ENCODE measurements at places on chromosomes 12 and 14. TPM values are rescaled to one million over a fixed set of nuclear protein-coding genes. Genes with fewer than 3 reads are reported as not detected.

GRCh38 chr14:103818870-103819269, 28.5 kb downstream of the PPP1R13B start:
- no peaks in the 10 kb centered on the region for H3K27me3 ChIP-seq
- H3K27ac ChIP-seq: no peak overlapping the region
- DNase-seq: no peak
- no peaks in the 10 kb centered on the region for H3K4me1 ChIP-seq

GRCh38 chr12:64560396-64561301, 49.6 kb upstream of the RASSF3 start:
- peaks cover 15% of the 10 kb centered on the region for H3K4me1 ChIP-seq
- no peak overlapping the region for H3K4me3 ChIP-seq
- H3K27ac ChIP-seq: no peak overlapping the region
- H3K27me3 ChIP-seq: peaks cover 10% of the 10 kb centered on the region
- DNase-seq: peak; percentile 95
- H3K36me3 ChIP-seq: no peaks in the 10 kb centered on the region

DTX1 gene
- 5.5 TPM for total RNA-seq

NELL2 gene
- 0.53 TPM for total RNA-seq

BCAT1 gene
- 476 TPM for total RNA-seq

GRCh38 chr12:28110329-28110728, 79.9 kb upstream of the CCDC91 start:
- no peak overlapping the region for H3K27ac ChIP-seq
- peaks cover 2% of the 10 kb centered on the region for H3K4me1 ChIP-seq
- no peaks in the 10 kb centered on the region for H3K36me3 ChIP-seq
- H3K27me3 ChIP-seq: no peaks in the 10 kb centered on the region
- H3K4me3 ChIP-seq: no peak overlapping the region
- DNase-seq: no peak

LRIG3 gene
- total RNA-seq: 96.0 TPM

SLCO1A2 gene
- 0.05 TPM for total RNA-seq

DNA sequence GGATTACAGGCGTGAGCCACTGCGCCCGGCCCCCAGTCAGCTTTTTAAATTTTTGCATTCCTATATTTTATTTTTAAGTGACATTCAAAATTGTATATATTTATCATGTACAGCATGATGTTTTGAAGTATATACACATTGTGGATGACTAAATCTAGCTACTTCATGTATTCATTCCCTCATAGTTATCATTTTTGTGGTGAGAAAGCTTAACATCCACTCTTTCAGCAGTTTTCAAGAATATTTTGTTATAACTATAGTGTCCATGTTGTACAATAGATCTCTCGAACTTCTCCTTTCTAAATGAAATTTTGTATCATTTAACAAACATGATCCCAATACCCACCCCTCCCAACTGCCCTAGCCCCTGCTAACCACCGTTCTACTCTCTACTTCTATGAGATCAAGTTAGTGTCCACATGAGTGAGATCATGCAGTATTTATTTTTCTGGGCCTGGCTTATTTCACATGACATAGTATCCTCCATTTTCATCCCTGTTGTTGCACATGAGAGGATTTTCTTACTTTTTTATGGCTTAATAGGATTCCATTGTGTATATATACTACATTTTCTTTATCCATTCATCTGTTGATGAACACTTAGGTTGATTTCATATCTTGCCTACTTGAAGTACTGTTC, 8.8 kb upstream of the HEBP1 start:
- DNase-seq: peak; percentile 16
- H3K36me3 ChIP-seq: no peaks in the 10 kb centered on the region
- H3K27me3 ChIP-seq: no peaks in the 10 kb centered on the region
- H3K4me1 ChIP-seq: no peaks in the 10 kb centered on the region
- H3K27ac ChIP-seq: no peak overlapping the region

DNA sequence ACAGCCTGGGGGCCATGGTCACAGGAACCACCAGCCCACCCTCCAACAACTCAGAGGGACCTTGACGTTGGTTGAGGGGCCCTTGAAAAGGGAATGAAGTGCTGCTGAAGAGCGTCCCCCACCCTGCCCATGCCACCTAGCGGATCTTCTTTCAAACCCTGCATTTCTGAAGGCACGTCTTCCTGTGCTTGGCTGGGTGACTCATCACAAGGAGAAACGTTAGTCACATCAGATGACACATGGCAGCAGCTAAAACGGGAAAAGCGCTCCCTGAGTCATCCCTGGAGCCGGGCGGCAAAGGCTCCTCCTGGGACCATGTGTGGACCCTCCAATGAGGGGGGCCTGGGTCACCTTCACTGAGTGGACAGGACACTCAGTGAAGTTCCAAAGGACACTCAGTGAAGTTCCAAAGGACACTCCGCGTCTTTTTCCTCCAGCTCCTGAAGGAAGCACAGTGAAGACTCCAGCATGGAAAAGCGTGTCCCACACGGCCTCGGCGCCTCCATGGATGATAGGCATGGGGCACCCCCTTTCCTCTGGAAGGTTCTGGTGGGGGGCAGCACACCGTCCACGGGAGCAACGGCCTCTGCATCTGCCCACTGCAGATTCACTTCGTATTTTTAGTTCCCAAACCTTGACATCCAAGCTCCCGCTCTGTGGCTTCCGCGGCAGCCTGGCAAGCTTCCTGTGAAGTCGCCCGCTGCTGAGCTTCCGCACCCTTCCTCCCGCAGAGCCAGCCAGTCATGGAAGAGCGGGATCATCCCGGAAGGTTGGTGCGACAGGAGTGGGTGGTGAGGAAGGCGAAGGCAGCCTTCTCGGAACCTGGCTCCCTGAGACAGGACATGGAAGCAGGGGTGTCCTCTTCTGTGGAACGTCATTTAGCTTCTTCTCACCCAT, 383.4 kb downstream of the VRK1 start:
- DNase-seq: peak; percentile 76
- H3K4me3 ChIP-seq: no peak overlapping the region
- H3K27me3 ChIP-seq: no peaks in the 10 kb centered on the region
- no peak overlapping the region for H3K27ac ChIP-seq

DNA sequence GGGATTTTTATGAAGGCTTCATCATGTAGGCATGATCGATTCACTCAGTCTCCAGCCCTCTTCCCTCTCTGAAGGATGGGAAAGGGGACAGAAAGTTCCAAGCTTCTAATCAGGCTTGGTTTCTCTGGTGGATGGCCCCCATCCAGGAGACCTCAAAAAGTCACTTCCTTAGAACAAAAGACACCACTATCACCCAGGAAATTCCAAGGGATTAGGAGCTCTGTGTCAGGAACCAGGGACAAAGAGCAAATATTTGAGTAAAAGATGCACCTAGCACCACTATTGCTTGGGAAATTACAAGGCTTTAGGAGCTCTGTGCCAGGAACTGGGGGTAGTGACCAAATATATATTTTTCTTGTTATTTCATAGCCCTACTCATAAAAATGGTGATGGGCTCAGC, 33.6 kb upstream of the TMX1 start:
- no peak overlapping the region for H3K27ac ChIP-seq
- no peaks in the 10 kb centered on the region for H3K36me3 ChIP-seq
- no peak overlapping the region for H3K4me3 ChIP-seq
- DNase-seq: no peak

TROAP gene
- total RNA-seq: 2.7 TPM

DNA sequence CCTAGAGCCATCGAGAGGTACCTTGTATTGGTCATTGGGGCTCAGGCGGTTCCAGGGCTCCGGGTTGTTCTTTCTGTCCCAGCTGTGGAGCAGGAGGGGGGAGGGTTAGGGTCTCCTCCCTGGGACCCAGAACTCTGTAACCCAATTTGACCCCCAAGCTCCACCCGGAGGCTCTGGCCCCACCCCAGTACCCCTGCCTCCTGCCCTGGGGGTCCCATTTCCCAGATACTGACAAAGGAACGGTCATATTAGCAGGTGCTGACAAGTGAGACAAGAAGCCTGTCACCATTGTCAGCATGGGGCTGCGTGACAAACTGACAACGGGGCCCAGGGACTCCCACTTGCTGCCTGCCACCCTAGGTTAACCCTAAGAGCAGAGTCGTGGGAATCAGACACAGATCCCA, 6.2 kb downstream of the SHMT2 start:
- H3K4me1 ChIP-seq: peaks cover 33% of the 10 kb centered on the region
- DNase-seq: no peak
- H3K4me3 ChIP-seq: no peak overlapping the region
- H3K27ac ChIP-seq: no peak overlapping the region

PDE3A gene
- 1.7 TPM for total RNA-seq

DNA sequence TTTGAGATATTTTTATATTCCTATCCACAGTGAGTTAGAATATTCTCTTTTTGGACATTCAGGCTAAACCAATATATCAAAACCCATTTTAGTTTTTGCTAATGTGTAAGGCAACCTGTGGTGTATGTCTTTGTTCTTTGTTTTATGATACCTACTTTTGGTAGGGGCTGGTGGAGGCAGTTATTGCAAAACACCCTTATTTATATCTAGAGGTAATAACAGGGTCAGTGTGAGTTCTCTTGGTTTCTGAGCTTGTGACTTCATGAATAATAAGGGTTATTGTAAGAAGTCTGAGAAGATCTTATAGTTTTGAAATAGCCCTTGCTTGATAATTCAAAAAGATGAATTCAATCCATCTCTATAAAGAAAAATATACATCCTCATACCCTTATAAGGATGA, 235.1 kb upstream of the LRIG3 start:
- no peaks in the 10 kb centered on the region for H3K36me3 ChIP-seq
- no peaks in the 10 kb centered on the region for H3K27me3 ChIP-seq
- no peak for DNase-seq

Measured in astrocyte (in vitro differentiated cells and primary cell).